Activated CD4-positive, alpha-beta T cell treated with anti-CD3 and anti-CD28 coated beads, Interleukin-2, amount 50 U/mL, for 4 hours (primary cell): ENCODE measurements at places on chromosomes 5 and 9.

GRCh38 chr5:75040973-75041372 lies 11.4 kb downstream of the GCNT4 start:
- no peak for DNase-seq

GRCh38 chr9:5389109-5389732 lies 48.5 kb downstream of the PLGRKT start:
- DNase-seq: no peak

DNA sequence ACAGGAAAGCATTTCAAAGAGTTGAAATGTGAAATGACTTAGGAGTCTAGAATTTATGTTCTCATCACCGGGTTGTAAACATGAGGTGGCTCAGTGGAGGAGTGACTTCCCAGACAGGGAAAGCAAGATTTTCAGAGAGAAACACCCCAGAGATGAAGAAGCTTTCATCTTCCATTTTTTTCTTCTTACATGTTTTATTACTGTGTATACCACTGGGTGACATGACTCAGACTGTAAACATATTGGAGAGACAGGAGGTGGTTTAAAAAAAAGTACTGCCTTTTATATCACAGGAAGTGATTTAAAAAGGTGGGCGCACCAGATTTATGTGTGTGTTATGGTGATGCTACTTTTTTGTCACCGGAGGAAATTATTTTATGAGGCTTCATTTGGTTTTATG lies 209.1 kb upstream of the TUT7 start:
- no peak for DNase-seq

DNA sequence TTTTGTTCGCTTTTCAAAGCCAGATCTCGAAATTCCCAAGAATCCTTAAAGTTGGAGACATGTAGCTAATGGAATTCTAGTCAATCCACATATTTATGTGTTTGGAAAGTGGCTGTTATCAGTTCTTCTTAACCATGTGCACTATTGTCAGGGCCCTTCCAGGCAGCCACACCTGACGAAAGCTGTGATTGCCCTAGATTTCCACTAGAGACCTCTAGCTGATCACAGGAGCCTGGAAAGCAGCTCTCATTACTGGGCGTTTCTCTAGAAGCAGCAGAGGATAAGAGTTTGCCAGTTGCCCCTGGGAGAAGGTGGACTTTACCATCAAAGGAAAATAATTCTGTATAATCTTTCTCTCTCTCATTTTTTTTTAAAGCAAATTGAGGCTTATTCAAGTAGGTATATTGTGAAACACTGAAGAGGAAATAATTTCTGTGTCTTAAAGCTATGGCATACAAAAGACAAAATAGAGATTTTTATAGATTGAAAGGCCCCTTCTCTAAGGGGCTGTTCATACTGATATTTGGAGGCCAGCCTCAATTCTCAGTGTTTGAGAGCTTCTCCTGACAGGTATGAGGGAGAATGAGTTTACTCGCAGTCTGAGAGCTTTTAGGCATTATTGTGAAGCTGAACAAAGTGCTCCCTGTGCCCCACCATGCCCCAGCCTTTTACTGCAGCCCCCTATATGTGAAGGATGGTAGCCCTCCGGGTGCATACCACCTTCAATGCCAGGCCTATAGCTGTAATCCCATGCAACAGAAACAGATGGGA lies 405.4 kb upstream of the ACTBL2 start:
- DNase-seq: no peak

DNA sequence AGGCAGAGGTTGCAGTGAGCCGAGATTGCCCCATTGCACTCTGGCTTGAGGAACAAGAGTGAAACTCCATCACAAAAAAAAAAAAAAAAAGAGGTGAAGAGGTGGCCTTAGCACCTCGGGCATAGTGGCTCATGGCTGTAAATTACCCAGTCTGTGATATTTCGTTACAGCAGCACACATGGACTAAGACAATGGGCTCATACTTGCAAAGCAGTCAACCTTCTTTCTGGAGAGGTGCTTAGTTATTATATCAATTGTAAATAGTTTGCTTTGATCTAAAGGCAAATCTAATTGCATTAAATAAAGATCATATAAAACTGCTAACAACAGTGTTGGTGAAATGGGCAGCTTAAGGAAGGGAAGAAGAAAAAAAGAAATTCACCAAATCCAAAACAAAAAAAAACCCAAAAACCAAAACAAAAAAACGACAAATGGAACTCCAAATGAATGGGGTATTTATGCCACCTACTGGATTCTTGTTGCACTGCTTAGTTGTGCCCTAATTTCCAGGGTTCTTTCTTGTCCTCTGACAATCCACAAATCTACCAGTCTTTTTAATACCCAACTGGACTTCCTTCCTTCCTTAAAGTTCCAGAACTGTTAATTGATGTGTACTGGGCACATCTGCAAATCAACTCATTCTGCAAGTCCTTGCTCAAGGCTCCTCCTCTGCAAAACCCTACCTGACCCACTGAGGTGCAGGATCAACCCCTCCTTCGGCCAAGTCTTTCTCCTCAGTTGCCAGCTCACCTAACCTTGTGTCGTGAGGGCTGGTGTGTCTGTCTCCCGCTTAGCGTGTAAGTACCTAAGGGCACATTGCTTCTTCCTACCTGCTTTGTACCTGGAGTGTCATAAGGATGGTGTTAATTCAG lies 35.0 kb upstream of the DMRT1 start:
- no peak for DNase-seq
